SK-N-SH (cell line): ENCODE measurements at places on chromosomes 7 and 10. TPM values are rescaled to one million over a fixed set of nuclear protein-coding genes. Genes with fewer than 3 reads are reported as not detected.

DNA sequence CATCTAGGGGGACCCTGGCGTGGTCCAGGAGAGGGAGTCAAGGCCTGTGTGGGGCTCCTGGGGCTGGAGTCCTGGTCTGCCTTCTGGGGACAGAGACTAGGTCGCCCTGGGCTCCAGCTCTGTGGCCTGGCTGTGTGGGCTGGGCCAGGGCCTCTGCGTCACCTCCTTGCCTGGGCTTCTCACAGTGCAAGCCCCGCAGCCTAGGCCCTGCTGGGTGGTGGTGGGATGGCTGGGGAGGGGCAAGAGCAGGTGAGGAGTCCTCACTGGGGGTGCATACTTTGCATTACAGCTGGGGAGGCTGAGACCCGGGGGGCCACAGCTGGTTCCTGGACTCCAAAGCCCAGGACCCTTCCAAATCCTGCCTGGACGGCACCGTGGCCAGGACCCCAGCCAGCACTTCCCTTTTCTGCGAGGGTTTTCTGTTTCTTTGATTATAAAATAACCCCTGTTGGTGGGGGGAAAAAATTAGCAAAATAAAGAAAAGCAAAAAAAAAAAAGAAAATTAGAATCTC, 23.5 kb downstream of the PWWP2B start:
- DNase-seq = no peak

GRCh38 chr7:95901006-95901405, 128.7 kb downstream of the DYNC1I1 start:
- peak; percentile 65 for DNase-seq

DNA sequence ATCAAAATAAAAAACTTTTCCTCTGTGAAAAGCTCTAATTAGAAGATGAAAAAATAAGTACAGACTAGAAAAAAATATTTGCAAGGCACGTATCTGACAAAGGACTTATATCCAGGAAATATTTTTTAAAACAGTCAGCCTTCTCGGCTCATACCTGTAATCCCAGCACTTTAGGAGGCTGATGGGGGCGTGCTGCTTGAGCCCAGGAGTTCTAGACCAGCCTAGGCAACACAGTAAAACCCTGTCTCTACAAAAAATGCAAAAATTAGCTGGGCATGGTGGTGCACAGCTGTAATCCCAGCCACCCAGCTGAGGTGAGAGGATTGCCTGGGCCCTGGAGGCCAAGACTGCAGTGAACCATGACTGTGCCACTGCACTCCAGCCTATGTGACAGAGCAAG, 542.8 kb downstream of the PARD3 start:
- no peak for DNase-seq

DNA sequence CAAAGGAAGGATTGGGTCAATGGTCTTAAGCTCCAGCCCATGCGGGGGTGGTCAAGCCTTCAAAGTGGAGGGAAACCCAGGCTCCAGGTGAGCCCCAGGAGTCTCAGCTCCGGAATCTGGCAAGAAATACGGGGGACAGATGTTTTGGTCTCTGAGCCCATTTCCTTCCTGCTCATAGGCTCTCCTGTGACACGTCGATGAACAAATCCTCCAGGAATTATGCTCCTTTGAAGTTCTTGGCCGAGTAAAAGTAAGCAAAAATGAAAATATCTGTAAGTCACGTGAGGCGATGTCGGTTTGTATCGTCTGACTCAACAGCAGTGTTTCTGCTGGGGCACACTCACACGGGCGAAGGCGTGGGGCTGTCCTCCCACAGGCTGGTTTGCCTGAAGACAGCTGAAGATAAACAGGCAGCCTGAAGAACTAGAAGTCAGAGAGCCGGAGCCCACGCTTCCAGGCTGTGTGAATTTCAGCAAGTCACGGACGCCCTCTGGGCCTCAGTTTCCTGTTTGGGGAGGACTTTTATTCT, 52.6 kb upstream of the SMNDC1 start:
- DNase-seq = no peak

DNA sequence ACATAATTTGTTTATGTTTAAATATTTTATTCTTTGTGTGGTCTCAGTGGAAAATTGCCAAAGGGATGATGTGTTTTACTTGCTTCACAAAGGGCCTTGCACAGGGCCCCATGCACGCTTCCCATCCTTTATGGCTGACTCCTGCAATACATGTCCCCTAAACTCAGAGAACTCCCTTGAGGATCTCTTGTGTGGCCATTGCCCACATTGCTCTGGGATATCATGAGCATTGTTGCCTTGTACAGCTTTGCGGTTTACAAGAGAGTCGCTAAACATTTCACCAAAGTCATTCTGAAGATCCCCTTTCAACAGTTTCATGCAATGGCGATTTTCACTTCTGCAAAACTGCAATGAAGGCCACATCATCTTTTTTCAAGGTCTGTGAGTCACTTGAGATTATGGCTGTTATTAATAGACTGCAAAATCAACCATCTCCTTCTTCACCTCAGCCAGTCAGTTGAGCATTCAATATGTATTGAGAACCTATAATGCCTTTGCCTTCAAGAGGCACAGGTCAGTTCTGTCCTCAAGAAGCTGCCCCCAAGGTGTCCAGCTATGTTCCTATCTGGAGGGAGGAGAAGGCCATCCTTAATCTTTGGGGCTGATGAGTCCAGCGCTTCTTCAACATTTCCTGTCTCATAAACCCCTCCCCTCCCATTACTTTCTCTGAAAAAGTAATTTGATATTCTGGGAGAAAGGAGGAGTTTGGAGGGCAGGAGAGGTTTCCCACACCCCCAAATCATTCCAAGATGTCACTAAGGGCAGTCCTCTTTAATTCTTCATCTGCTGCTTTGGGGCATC, 108.1 kb downstream of the CCDC71L start:
- no peak for DNase-seq

- DNase-seq = no peak
These were observed 204.3 kb downstream of the CHCHD3 start for GRCh38 chr7:132877573-132877972.

GRCh38 chr10:101244321-101245050, 15.2 kb upstream of the LBX1 start:
- DNase-seq = no peak

DNA sequence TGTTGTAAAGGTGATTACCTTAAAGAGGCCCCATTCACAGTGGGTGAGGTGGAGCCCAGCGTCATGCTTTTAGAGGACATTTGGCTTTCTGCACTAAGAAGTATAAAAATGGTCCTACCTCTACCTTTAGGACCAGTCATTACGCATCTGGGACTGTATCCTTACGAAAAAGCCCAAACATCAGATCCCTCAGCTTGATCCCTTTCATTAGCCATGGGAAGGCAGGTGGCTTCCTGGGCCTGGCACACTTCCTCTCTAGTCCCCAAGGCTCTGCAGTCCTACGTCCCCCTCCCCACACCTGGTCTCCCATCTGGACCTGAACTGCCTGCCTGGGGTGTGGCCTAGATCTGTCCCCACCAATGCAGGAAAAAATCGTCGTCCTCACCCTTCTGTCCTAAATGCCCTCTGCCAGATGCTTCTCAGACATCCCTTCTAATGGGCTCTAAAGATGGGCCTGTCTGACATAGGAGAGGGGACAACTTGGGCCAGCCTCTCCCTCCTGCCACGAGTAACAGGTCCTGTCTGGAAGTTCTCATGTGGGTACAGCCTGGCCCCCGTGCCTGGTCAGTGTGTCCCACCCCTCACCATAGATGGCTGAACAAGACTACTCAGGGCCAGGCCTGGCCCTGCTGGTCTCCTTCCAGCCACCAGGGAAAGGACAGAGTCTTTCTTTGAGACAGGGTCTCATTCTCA, 11.8 kb upstream of the SLC18A3 start:
- DNase-seq = no peak

DNA sequence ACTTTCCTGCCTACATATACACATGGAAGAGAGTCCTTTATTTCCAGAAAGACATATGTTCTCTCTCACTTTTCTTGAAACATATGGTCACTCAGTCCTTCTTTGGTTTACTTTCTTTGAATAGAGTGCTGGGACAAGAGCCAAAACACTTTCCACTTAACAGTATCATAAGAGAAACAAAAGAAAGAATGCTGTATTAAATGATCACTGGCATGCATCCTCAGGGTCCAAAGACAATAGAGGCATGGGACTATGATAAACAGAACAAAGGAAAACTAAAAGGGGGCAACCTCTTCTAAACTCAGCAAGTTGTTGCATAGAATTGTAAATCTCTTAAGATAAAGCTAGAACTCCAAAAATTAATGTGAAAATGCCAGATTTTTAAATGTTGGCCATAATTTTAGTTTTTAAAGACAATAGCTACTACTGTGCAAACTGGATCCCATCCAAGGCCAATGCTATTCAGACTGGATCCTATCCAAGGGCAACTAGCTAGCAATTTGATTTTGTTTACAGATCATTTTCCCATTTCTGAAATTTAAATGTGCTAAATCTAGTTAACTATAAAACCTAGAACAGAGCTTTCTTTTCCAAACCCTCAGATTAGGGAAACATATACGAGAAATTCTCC, 687.5 kb downstream of the SORCS3 start:
- no peak for DNase-seq

GRCh38 chr7:87451187-87451586, 24.3 kb downstream of the ABCB4 start:
- DNase-seq = no peak

GRCh38 chr7:27247452-27248426, 5.1 kb downstream of the EVX1 start:
- DNase-seq = peak; percentile 10

DNA sequence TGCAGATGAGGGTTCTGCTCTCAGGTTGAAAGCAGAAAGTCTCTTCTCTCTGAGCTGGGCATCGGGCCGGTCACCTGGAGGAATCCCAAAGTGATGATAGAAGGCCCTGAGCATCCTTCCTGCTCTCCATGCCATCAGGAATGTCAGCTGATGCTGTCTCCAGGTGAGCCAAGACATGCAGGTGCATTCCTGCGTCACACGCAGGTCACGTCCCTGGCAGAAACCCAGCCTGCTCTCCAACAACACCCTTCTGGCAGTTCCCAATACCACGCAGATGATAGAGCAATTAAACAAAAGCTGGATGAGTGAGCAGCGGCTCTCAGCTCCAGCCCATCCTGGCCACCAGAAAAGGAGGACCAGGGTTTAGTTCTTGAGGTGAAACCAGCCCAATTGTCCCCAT, 6.9 kb upstream of the WIPI2 start:
- no peak for DNase-seq

DNA sequence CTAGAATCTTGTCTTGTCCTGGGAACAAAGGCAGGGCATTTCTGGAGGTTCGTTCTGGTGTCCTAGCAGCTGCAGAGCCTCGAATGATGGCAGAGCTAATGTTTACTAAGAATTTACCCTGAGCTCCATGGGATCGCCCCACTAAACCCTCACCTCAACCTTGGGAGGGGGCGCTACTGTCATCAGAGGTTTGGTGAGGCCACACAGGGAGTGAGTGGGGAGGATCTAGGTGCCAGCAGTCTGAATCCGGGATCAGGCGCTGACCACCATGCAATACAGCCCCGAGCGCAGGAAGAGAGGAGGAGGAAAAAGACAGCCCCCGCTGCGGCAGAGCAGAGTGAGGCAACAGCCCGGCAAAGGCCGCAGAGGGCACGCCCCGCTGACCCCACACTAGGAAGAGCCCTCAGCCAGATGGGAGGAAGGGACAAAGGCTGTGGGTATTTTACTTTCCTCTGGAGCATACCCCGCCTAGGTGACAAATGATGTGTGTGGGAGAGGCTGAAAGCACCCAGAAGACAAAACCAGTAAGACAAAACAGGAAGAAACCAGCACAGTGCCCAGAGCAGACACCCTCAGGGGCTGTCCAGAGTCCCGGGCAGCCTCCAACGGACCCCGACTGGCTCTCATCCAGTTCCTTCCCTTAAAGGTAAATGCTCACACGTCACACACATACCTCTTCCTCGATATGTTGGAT, 103.5 kb downstream of the FAM53B start:
- DNase-seq = no peak

DNA sequence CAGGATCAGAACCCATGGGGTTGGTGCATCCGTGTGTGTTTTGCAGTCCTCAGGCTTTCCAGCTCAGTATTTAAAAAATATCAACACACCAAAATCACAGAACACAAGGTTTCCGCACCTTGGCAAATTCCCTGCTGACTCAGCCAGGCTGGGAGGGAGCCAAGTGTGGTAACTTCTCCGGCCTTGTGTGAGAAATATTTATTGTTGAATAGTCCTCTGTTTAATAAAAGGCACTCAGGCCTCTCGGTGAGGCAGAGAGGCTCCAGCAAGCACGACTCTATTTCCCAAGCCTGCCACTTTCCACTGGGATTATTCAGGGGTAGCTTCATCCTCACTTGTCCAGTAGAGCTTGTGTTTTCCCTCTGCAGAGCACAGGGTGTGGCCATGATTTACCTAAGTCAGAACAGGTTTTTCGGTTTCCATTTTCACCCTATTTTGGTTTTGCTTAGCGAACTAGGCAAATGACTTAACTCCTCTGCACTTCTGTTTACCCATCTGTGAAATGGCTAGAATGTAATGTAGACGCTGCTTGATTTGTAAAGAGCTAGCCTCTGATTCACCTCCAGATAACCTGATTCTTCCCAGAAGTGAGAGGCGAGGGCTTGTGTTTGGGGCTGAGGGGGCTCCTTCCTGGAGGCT, 13.0 kb upstream of the CHST15 start:
- no peak for DNase-seq

DNA sequence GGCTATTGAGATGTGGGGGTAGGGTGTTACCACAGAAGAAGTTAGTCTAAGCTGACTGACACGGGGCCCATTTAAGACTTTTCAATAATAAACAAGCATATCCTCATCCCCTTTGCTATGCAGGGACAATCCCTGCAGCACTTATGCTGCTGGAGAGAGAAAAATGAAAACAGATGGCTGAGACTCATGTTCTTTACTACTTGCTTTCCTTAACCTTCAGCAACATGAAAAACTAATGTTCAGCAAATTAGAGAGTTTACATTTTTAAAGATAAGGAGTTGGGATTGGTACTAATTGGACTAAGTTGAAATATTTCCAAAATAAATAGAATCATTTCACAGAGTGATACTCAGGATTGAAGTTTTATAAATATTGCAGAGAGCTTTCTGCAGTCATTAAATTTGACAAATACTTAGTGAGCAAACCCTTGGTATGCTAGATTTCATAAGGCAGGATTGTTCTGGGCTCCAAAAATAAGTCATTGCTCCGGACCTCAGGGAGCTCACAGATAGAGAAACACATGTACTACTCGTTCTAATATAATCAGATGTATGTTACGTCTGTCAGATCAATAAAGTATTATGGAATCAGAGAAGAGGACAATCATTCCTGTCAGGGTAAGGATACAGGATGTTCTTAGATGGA, 147.1 kb upstream of the LRRN3 start:
- peak; percentile 43 for DNase-seq

GRCh38 chr7:33497051-33497450, 367.7 kb downstream of the BBS9 start:
- no peak for DNase-seq

DNA sequence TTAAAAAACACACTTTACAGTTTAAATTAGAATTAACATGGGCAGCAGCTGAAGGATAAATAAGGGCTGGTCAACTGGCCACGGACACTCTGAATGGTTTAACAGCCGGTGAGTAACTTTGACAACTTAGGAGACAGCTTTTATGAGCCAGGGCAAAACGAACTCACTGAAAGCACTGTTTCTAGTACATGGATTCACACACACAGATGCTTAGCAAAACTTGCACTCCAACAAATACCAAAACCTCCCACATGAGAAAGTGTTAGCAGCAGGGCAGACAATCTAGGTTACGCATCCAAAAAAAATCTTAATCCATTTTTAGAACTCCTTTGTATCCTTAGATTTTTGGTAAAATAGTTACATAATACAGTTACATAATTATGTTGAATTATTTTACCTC, 486.4 kb downstream of the PHTF2 start:
- DNase-seq = no peak

Gene TDRD1
- polyA plus RNA-seq = not detected in 2 replicates

Gene FRMPD2
- polyA plus RNA-seq = 0.02 TPM in 2 replicates

Gene ADCY1
- 0.16 and 0.54 TPM in 2 replicates for polyA plus RNA-seq

Gene OPN1SW
- polyA plus RNA-seq = 0.05 TPM in 1 of 2 replicates, not detected in the other

Gene CDHR1
- polyA plus RNA-seq = 0.02 and 0.05 TPM in 2 replicates

Gene SPDYE9
- 0.08 TPM in 1 of 2 replicates, not detected in the other for polyA plus RNA-seq

Gene TUBB8
- polyA plus RNA-seq = 0.06 and 0.13 TPM in 2 replicates

Gene DHX32
- 16.8 and 21.8 TPM in 2 replicates for polyA plus RNA-seq
